ENCODE measurements at places on chromosomes 1 and 21.

DNA sequence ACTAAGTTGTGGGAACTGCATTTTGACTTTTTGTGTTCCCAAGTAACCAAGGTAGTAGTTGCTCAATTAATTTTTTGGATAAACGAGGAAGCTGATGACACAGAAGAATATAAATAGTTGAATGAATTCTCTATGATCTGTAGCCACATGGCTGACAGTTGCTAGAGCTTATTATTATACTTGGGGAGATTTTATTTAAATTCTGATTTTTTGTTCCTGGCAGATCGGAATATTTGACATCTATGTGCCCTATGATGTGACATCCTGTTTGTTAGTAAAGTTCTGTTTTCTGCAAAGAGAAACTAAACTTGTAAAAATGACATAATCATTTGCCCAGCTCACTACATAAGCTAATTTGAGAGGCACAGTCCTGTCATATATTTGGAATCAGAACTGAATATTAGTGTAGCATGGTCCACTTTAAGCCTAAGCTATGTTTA is 9.7 kb upstream of the LYST start:
- DNase-seq = no peak

- DNase-seq = no peak
Measured at GRCh38 chr1:162235241-162235800, 141.3 kb downstream of the SPATA46 start.

DNA sequence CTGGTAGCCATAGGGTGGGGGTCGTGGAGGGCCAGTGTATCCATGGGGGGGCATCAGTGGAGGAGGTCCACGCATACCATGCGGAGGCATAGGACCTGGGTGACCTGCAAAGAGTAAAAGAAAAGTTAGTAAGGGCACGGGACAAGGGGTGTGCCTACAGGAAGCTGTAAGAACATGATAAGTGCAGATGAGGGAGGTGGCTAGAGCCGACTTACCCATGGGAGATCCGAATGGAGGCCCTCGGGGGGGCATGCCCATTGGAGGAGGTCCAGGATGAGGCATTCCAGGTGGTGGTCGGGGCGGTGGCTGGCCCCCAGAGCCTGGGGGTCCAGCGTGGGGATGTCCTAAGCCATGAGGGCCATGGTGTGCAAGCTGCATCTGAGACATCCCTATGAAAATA is 4.0 kb downstream of the SF3B4 start:
- no peak for DNase-seq

DNA sequence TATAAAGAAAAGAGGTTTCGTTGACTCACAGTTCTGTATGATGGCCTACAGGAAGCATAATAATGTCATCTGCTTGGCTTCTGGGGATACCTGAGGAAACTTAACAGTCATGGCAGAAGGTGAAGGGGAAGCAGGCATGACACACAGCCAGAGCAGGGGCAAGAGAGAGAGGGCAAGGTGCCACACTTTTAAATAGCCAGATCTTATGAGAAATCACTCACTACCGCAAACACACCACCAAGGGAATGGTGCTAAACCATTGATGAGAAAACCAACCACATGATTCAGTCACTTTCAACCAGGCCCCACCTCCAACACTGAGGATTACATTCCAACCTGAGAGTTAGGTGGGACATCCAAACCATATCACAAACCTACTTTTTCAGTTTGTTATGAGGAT is 245.9 kb upstream of the SGIP1 start:
- DNase-seq = no peak

- peak; percentile 32 for DNase-seq
Measured at GRCh38 chr1:167120899-167121298, 27.0 kb downstream of the STYXL2 start.

- DNase-seq = no peak
Measured at GRCh38 chr1:192604979-192605620, 29.5 kb downstream of the RGS1 start.

- no peak for DNase-seq
Measured at GRCh38 chr1:2801046-2801445, 447 bp downstream of the TTC34 start.

Measured in CD4-positive, alpha-beta T cell treated with Interleukin-6 at 100 ng/mL for 8 hours (primary cell).